CD8-positive, alpha-beta T cell (primary cell): ENCODE measurements at places on chromosomes 1 and 21.

- DNase-seq, result no peak
Measured at GRCh38 chr1:209585197-209585596, 1.7 kb downstream of the CAMK1G start.

GRCh38 chr1:29379443-29380073 lies 143.2 kb downstream of the PTPRU start:
- no peak for DNase-seq

DNA sequence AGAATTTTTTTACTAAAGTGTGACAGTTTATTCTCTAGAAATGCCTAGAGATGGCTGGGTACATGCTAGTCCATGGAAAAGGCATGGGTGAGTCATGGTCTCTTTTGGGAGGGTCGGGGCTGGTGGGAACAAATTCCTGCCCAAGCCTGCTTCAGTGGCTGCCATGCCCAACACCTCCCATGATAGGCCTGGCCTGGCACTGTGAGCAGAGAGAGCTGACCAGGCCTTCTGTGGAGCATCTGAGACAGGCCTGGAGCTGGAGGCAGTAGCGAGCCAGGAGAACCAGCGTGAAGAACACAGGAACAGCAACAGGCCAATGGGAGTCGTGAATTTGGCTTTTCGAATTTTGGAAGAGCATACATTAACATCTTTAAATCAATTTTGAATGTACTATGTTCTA lies 209.2 kb downstream of the SDCCAG8 start:
- no peak for DNase-seq

DNA sequence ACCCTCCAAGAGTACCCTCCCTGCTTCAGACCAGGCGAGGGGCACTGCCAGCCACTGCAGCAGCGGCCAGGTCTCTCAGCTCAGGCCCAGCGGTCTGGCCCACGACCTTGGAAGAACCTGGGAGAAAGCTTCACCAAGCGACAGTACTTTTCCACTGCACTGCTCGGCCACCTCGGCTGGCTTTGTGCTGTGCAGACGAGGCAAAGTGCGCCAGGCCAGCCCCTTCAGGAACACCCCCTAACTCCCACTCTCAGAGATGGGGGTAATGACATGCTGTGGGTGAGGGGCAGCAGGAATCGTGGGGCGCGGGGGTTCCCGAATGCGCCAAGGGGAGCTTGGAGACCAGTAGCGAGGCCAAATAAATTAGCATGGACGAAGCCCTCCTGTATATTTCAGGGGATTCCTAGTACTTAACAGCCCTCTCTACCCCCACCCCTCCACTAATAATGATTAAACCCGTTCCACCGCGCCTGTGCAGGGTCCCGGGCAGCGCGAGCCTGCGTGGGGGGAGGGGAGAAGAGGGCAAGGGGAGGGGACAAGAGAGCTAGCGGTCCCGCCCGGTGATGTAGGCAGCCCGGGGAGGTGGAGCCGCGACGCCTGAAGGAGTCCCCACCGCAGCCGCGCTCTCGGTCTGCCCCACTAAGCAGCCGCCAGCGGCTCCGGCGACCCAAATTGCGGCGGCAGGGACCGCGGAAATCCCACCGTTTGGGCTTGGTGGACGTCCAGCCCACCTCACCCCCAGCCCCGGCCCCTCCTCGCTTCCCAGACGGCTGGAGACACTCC lies at the start of gene FAM43B:
Gene FAM43B (plus strand): TSS at position 629 of the 783 bp plus-strand sequence. CDS start 401 bp downstream, outside the sequence.
- no peak for DNase-seq

DNA sequence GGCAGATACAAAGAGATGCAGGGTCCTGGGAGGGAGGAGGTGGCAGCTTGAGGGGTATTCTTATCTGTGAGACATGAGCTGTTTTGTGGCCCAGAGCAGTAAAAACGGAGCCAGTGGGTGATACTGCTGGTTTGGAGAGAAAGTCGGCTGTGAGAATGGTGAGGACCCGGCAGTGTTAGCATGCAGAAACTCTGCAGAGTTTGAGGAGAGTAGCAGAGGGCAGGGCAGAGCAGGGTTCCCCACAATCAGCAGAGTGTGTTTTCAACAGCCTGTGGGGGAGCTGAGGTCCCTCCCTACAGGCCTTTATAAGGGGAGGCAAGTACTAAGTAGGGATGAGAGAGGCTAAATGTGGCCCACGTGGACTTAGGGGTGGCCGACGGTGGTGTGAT lies 423 bp downstream of the SLAMF8 start:
- DNase-seq, result no peak

- no peak for DNase-seq
Measured at GRCh38 chr1:11377001-11377583, 101.9 kb upstream of the DISP3 start.

DNA sequence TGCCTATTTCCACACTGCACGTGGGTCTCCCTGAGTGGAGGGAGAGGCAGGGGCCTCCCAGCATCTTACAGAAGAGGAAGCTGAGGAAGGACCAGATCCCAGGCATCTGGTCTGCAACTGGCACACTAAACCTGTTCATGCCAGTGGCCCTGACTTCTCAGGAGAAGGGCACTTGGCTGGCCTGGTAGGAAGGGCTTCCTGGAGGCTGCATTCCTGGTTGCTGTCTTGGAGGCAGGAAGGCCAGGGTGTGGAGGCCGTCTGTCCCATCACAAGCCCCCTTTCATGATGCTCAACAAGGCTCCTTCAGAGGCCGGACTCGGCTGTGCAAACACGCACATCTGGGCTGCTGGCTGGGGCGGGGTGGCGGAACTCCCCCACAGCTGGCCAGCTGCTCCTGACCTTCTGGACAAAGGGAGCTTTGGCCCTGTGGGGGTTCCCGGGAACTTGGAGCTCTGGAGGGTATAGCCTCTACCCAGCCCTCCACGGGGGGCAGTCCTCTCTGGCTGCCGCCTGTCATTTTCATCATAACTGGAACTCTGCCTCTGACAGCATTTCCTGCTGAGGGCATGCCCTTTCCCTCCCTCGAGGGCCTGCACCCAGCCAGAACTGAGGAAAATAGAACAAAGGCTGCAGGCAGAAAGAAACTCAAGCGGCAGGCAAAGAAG lies 39.2 kb upstream of the POU3F1 start:
- DNase-seq, result no peak

DNA sequence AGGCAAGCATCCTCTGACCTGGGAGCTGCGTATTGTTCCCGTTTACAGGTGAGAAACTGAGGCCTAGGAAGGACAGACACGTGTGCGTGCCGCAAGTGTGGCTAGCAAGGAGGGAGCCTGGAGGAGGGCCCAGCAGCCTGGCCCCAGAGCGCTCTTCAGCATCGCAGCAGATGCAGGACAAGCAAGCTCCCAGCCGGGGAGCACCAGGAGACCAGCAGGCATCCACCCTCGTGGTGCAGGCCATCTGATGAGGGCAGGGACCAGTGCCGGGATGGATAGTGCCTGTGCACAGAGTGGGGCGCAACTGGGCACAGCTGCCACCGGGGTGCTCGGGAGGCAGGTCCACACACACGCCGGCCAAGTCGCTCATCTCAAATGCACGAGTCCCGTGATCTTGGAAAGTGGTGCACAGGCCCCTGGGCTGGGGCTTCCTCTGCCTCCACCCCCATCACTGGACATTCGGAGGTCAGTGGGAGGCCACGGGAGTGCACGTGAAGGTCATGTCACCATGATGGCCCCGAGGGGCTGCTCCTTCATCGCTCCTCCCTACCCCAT lies 55.1 kb downstream of the COL18A1 start:
- no peak for DNase-seq

DNA sequence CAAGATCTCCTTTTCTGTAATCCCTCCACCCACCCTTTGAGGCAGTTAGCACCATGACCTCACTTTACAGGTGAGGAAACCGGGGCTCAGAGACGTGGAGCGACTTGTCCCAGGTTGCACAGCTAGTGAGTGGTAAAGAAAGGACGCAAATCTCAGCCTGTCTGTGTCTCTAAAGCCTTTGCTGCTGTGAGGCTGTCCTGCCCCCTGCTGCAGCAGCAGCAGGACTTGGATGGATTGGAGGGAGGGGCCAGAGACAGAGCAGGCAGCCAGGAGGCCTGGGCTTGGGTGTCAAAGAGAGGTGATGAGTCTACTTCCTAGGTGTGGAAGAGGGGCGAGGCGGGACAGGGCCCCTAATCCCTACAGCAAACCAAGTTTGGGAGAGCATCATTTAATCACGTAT lies 69.6 kb downstream of the PTPRU start:
- no peak for DNase-seq

- no peak for DNase-seq
Measured at GRCh38 chr1:82153272-82153629, 352.5 kb downstream of the ADGRL2 start.

DNA sequence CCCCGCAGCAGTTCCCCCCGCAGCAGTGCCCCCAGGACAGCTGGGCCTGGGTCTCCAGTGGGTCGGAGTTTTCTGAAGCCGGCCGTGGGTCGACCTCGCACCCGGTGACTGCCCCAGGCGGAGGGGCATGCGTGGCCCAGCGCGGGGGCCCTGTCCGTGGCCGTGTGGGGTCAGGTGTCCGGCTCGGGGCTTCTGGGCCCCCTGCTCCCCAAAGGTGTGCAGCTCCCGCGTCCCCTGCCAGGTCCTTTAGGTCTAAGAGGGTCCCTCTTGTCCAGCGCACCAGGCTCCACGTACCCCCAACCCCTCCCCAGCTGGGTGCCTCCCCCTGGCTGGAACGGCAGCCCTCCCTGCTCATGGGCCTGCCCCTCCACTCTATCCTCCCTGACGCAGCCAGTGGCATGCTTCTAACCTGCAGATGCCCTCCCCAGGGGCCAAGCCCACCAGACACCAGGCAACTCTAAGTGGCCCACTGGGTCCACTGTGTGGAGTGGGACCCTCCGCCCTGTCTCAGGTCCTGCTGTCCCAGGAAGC lies 5.9 kb upstream of the HES4 start:
- no peak for DNase-seq

DNA sequence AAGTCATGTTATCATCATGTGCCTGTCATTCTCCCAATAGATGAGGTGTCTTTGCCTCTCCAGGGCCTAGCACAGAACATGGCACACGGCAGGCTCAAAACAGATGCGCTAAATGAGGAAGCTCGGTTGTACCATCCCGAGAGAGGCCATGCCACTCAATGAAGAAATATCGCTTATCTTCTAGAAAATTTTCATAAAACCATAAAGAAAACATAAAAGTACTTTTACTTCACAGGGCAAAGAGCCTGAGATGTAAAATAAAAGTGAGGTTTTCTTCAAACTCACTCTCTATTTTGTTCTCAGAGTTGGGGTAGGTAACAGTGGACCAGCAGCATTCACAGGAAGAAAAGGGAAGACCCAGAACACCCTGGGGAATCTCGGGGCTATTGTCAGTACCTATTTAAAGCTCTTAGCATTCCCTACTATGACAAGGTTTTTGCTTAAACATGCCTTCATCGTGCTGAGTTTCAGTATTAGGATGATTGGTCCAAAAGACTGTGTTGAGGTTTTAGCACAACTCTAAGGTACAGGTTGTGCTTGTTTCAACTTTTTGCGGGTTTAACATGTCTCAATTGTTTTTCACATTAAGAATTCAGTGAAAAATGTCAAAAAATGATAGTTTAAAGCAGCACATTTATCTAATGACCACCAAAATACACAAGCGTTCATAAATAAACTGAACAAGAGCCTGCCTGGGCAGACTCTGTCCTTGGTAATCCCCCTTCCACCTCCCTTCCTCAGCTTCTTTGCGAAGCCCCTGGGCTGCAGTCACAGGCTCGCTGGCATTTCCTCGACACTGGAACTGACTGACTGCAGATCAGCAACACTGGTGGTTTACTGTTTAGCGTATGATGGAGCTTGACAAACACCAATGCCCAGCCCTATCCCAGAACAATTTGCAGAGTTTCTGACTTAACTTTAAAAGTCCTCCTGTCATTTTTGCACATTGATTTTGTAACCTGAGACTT lies 55.6 kb downstream of the COQ8A start:
- no peak for DNase-seq

DNA sequence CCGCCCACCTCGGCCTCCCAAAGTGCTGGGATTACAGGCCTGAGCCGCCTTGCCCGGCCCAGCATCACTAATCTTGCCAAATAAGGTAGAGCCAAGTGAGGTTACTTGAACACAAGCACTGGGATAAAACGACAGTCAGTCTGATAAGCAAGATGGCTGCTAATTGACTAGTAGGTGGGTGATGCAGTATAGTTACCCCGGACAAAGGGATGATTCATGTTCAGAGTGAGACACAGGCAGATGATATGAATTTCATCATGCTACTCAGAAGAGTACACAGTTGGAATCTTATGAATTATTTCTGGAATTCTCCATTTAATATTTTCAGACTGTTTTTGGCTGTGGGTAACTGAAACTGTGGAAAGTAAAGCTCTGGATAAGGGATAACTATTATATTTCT lies 178.4 kb downstream of the USP25 start:
- no peak for DNase-seq

- no peak for DNase-seq
Measured at GRCh38 chr1:46175243-46175642, 356 bp downstream of the TSPAN1 start.

GRCh38 chr1:113657126-113657525 lies 102.2 kb downstream of the PHTF1 start:
- DNase-seq, result no peak

GRCh38 chr1:67566803-67567377 lies 118.1 kb upstream of the GADD45A start:
- no peak for DNase-seq

DNA sequence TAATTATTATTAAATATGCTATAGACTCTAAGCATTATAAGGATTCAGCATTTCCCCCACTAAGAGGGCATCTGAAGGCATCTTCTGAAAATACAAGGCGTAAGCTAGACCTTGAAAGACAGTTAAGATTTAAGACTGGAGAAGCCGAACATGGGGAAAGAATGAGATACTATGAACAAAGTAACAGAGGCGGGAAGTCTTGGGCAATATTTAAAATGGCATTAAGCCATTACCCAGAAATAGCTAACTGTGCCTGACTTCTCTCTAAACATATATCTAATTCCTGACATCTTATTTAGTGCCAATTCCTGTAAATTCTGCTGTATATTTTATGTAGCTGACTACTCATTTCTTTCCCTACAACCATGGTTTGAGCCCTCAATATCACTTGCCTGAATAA lies 20.9 kb downstream of the DPH5 start:
- DNase-seq, result no peak

DNA sequence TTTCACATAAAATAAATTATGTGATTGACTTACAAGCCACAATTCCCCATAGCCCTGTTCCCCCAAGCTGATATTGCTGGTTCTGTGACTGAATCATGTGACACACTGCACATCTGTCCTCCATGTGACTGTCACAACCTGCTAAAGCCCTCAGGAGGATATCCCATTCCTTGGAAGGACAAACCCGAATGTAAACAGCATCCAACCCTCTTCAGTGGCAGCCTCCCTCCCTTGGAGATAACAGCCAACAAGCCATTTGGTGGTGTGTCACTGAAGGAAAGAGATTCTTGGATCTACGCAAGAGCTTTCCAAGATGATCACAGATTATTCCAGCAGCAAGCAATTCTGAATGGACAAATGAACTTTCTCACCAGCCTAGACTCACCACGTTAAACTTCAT lies 153.9 kb upstream of the TIAM1 start:
- DNase-seq, result no peak

- no peak for DNase-seq
Measured at GRCh38 chr1:174242856-174243255, 83.5 kb downstream of the RABGAP1L start.

- DNase-seq, result no peak
Measured at GRCh38 chr1:79614762-79615161, 608.2 kb upstream of the ADGRL4 start.
